ENCODE measurements at places on chromosomes 1 and 21. TPM values are rescaled to one million over a fixed set of nuclear protein-coding genes. Genes with fewer than 3 reads are reported as not detected.
A peak's percentile ranks its signal among the peaks of the same experiment; 100 is the strongest.

DNA sequence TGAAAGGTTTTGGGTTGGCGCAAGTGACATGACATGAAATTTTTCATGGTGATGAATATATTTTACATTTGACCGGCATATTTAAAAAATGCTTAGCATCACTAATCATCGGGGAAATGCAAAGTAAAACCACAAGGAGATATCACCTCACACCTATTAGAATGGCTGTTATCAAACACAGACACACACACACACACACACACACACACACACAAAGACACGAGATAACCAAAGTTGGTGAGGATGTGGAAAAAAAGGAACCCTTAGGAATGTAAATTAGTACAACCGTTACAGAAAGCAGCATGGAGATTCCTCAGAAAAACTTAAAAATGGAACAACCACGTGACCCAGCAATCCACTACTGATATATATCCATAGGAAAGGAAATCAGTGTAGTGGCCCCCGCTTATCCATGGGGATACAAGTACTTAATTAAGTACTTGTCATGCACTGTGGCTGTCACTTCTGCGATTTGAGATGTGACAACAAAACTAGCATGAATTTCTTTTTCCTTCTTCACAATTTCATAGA, 15.9 kb upstream of the PRELP start:
- DNase-seq: no peak

DNA sequence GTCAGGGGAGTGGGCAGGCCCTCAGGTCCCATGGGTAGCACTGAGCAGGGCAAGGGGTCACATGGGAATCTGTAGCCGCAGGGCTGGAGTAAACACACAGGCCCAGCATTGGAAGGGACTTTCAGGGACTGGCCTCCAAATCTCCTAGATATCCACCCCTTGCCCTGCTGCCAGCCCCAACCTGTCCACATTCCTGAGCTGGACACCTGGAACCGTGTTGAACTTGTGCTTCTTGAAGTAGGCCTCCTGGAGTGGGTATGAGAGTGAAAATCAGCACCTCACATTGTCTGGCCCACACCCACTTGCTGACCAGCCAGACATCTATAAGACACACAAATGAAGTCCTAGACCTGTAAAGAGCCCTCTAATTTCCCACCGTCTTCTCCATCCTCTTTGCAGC, 7.7 kb downstream of the POMGNT1 start:
- no peak for DNase-seq

DNA sequence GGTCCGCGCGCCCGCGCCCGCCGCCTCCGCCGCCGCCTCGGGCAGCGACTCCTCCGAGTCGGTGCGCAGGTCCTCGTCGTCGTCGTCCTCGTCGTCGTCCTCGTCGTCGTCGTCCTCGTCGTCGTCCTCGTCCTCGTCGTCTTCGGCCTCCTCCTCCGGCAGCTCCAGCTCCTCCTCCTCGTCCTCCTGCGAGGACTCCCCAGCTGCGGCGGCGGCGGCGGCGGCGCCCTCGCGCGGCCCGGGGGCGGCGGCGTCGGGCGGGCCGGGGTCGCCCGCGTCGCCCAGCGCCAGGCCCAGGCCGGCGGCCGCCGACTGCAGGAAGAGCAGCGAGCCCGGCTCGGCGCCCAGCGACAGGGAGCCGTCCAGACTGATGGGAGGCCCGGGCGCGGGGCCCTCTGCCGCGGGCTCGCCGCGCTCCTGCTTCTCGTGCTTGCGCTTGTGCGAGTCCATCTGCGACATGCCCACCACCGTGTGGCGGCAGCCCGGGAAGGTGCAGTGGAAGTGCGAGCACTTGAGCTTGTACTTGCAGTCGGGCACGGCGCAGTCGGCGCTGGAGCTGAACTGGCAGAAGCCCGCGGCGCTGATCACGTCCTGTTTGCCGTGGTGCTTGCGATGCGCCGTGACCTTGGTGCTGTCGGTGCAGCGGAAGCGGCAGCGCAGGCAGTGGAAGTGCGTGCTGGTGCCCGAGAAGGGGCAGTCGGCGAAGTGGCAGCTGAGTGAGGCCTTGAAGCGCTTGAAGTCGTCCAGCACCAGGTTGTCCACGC, 157.3 kb downstream of the CASZ1 start:
- no peak for DNase-seq

- DNase-seq: no peak
These were observed 248.0 kb downstream of the S1PR1 start for GRCh38 chr1:101484689-101485338.

- DNase-seq: no peak
These were observed 77.2 kb downstream of the DDAH1 start for GRCh38 chr1:85387781-85388180.

GRCh38 chr1:52122384-52122783, 19.5 kb upstream of the ZFYVE9 start:
- no peak for DNase-seq

GRCh38 chr1:6496365-6496721, 4.9 kb upstream of the PLEKHG5 start:
- DNase-seq: no peak

Gene OPRD1
- total RNA-seq: not detected

- no peak for DNase-seq
These were observed 67.0 kb downstream of the INTS7 start for GRCh38 chr1:211968200-211968834.

GRCh38 chr1:11802973-11803885, 2.5 kb downstream of the MTHFR start:
- DNase-seq: peak; percentile 70

- no peak for DNase-seq
These were observed 22.4 kb downstream of the PTTG1IP start for GRCh38 chr21:44850905-44851657.

- DNase-seq: no peak
These were observed 16.9 kb downstream of the CD160 start for GRCh38 chr1:145736191-145736590.

GRCh38 chr1:85343213-85343611, 66.8 kb upstream of the BCL10 start:
- no peak for DNase-seq

Gene TPTE
- not detected for total RNA-seq

GRCh38 chr1:187654635-187655034, 825.9 kb downstream of the PLA2G4A start:
- no peak for DNase-seq

Gene TLR5
- total RNA-seq: 3.6 TPM

- DNase-seq: no peak
These were observed 234.7 kb upstream of the GJB5 start for GRCh38 chr1:34520111-34520510.

- DNase-seq: peak; percentile 51
These were observed 5.7 kb downstream of the GJB3 start for GRCh38 chr1:34786521-34787325.

DNA sequence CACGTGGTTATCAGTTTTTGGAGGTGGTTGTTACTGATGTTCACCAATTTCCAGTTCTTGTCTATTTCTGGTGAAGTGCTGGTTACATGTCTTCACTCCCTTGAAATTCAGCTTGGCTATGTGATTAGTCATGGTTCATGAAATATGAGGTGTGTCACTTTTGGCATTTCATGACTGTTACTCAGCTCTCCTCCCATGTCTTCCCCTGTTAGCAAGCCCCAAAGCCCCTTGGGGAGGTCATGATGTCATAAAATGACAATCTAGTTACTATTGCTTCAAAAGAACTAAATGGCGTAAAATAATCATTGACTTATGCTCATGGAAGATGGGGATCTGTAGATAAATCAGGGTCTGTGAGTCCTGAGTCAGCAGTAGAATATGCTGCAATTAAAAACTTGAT, 425.1 kb downstream of the SETD4 start:
- no peak for DNase-seq

- DNase-seq: no peak
These were observed 7.0 kb downstream of the TMPRSS3 start for GRCh38 chr21:42388740-42389448.

DNA sequence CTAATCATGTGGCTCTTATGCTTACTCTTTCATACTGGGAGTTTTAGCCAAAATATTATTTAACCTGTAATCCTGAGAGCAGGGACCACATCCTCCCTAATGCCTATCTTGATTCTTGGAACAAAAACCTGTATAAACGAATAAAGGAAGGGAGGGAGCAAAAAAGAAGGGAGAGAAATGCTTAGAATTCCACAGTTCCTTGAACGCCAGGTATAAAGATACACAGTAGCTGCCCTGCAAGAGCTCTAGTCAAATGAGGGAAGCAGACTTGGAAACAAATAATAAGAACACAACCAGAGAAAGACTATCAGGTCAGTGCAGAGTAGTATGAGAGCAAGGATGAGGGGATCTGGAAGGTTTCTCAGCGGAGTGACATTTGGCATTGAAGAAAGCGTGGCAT, 116.3 kb downstream of the SLC30A10 start:
- no peak for DNase-seq

DNA sequence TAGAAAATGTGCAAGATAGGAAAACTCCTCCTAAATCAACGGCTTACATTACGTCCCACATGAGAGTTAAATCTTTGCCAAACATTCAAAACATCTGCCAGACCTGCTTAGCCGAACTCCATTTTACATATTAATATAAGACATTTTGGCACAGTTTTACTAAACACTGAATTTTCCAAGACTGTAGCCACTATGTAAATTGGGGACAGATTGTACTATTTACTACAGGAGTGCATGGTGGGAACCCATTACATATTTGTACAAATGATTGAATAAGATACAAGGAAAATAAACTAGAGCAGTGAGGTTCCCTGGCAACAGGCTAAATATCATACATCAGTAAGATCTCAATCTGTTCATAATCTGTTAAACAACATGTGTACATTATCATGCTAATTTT, 1234.4 kb downstream of the KCNT2 start:
- DNase-seq: no peak

Gene PDE9A
- 17.8 TPM for total RNA-seq

Gene LRRC3
- 1.7 TPM for total RNA-seq

DNA sequence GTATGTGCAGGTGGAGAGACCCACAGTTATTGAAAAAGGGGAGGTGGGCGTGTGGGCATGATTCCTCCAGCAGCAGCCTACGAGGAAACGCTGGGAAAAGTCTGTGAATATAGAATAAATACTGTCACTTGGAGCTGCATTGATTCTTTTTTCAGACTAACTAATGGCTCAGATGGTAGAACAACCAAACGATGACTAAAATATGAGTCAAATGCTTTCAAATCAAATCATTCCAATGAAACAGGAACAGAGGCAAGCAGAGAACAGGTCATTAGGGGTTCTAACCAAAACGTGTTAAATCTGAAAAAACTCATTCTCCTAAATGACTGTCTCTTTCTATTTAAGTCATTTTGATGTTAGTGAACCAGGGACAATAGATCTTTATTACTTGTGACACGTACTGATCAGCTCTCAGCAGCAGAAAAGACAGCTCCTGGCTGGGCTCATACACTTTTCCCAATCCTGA, 35.1 kb upstream of the SEC16B start:
- no peak for DNase-seq

Gene FCRL5
- total RNA-seq: 0.28 TPM

DNA sequence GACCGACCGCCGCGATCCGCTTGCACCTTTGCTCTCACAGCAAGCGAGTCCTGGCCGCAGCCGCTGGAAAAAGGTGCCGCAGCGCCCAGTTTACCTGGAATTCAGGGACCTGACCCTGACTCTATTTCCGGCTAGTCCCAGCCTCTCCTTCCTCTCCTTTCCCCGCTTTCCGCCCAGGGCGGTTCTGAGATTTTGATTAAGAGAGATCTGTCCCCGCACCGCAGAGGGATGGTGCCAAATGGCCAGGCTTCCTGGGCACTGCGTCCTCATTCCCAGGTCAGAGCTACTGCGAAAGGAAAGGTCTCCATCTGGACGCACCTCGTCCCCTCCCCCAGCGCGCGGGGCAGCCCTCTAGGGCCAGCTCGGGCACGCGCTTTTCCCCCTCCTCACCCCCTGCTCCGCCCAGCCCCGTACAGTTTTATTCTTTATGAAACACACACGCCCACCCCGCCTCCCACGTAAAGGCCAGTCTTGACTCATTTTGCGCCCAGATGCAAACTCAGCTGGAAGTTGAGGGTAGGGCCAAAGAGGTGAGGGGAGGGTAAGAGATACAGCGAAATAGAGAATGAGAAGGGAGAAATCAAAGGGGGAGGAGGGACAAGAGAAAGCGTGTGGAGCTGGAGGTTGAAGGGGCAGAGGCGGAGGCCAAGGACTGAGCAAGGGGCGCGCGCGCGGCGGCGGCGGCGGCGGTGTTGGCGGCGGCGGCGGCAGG, 411.8 kb upstream of the ESRRG start:
- DNase-seq: no peak

- DNase-seq: no peak
These were observed 35.7 kb upstream of the MTR start for GRCh38 chr1:236759252-236759859.

- no peak for DNase-seq
These were observed 73.4 kb downstream of the GALNT2 start for GRCh38 chr1:230140221-230141020.

- DNase-seq: no peak
These were observed 43.4 kb downstream of the KIF1B start for GRCh38 chr1:10253755-10254154.

Gene TAS1R1
- total RNA-seq: not detected

GRCh38 chr1:226436855-226437491, 29.1 kb upstream of the PARP1 start:
- DNase-seq: no peak

GRCh38 chr1:224766266-224766665, 150.1 kb downstream of the CNIH3 start:
- DNase-seq: no peak

Gene SPRR2E
- total RNA-seq: not detected

GRCh38 chr1:165631342-165632151, 513 bp downstream of the MGST3 start:
- no peak for DNase-seq

Gene DHRS3
- total RNA-seq: 56.4 TPM

GRCh38 chr1:206706806-206707366, 22.2 kb downstream of the MAPKAPK2 start:
- no peak for DNase-seq

Gene C4BPA
- 0.60 TPM for total RNA-seq

DNA sequence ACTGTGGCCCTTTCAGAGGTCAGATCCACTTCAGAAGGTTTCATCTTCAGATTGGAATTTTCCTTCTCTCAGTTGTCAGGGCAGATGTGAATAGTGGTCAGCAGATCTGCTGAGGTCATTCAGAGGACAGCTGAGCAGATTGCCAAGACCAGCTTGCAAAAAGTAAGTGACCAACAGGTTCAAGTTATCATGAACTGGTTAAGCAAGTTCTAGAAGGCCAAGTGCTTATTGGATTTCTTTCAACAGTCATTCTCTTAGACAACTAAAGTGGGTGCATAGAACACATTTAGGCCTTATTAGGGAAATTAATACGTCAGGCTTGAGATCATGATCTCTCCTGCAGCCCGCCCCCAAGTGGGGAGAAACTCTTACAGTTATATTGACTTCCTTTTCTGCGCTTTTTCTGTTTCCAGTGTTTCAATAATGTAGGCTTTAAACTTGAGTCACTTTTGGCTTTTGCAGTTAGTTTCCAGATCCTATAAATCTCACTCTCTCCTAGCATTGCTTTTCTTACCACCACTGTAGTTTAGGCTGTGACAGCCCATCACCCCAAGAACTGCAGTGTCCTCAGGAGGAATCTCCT, 96.4 kb downstream of the C1orf21 start:
- no peak for DNase-seq

All from T-cell (primary cell).